ENCODE measurements at places on chromosomes 4 and X.

DNA sequence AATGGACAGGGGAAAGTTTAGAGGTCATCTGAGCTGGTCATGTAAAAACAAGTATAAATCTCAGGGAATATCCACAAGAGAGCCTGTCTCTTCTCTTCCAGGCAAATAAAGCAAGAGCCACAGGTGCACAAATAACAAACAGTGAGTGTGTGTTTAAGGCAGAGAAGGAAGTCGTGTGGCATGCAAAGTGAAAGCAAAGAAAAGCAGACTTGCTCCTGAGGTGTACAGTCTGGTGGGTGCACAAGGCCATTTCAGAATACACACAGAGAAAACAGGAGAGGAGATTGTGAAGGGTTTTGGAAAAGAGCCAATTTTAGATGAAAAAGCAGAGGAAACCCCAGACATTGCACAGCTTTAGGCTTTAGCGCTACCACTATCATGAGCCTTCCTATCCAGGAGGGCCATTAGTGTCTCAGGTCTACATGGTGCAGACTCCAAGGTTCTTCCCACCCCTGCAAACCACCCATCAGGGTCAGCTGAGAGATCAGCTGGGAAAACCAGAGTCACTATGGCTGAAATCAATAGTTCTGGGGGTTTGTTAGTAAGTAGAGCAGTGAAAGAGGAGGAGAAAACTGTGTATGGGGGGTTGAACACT, 355.8 kb downstream of the KLHL4 start:
- H3K4me1 ChIP-seq = no peaks in the 10 kb centered on the region
- H3K36me3 ChIP-seq = no peaks in the 10 kb centered on the region
- DNase-seq = no peak
- H3K27ac ChIP-seq = no peak overlapping the region
- H3K27me3 ChIP-seq = no peaks in the 10 kb centered on the region

- no peak for DNase-seq
- H3K4me3 ChIP-seq = no peak overlapping the region
Measured at GRCh38 chrX:30156880-30157560, 58.3 kb upstream of the MAGEB2 start.

GRCh38 chrX:47501226-47502074, 18.4 kb upstream of the ZNF41 start:
- H3K36me3 ChIP-seq = no peaks in the 10 kb centered on the region
- DNase-seq = no peak
- H3K27me3 ChIP-seq = no peaks in the 10 kb centered on the region
- no peak overlapping the region for H3K27ac ChIP-seq
- H3K4me1 ChIP-seq = peaks cover 10% of the 10 kb centered on the region

DNA sequence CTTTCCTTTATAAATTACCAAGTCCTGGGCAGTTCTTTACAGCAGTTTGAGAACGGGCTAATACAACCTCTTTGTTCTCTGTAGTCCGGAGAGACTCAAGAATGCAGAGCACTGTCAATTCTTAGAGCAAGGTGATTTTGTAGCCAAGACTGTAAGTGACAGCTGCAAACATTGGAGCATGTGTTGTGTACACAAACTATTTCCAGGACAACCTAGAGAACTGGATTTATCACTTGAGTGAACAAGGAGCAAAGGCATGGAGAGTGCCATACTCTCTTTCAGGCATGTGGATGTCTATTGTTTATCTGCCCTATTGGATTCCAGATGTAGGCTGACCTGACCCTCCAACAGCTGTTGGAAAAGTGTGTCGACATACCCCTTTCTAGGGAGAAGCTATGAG, 153.9 kb downstream of the SPANXN3 start:
- no peaks in the 10 kb centered on the region for H3K36me3 ChIP-seq
- no peaks in the 10 kb centered on the region for H3K4me1 ChIP-seq
- no peak overlapping the region for H3K27ac ChIP-seq
- H3K27me3 ChIP-seq = no peaks in the 10 kb centered on the region
- H3K4me3 ChIP-seq = no peak overlapping the region

- no peaks in the 10 kb centered on the region for H3K36me3 ChIP-seq
- peaks cover 28% of the 10 kb centered on the region for H3K4me1 ChIP-seq
- peak overlapping the region; percentile 70 for H3K4me3 ChIP-seq
- no peak for DNase-seq
Measured at GRCh38 chr4:82293304-82293703, 80.5 kb downstream of the HNRNPD start.

GRCh38 chr4:73869130-73870055, at the start of gene CXCL1:
Gene CXCL1 (plus strand): TSS chr4:73869393. CDS start chr4:73869471, 78 bp downstream.
- no peaks in the 10 kb centered on the region for H3K36me3 ChIP-seq
- DNase-seq = no peak
- H3K4me3 ChIP-seq = no peak within 1 kb of the TSS
- H3K27me3 ChIP-seq = peaks cover 23% of the 10 kb centered on the region

- H3K4me3 ChIP-seq = no peak overlapping the region
- no peak overlapping the region for H3K27ac ChIP-seq
- no peak for DNase-seq
- no peaks in the 10 kb centered on the region for H3K36me3 ChIP-seq
- H3K4me1 ChIP-seq = peaks cover 20% of the 10 kb centered on the region
- H3K27me3 ChIP-seq = no peaks in the 10 kb centered on the region
Measured at GRCh38 chr4:83585982-83586508, 50.1 kb downstream of the GPAT3 start.

- peak; percentile 13 for DNase-seq
- peaks cover 32% of the 10 kb centered on the region for H3K4me1 ChIP-seq
- no peak overlapping the region for H3K27ac ChIP-seq
Measured at GRCh38 chr4:1206299-1207156, 34.1 kb upstream of the SPON2 start.

DNA sequence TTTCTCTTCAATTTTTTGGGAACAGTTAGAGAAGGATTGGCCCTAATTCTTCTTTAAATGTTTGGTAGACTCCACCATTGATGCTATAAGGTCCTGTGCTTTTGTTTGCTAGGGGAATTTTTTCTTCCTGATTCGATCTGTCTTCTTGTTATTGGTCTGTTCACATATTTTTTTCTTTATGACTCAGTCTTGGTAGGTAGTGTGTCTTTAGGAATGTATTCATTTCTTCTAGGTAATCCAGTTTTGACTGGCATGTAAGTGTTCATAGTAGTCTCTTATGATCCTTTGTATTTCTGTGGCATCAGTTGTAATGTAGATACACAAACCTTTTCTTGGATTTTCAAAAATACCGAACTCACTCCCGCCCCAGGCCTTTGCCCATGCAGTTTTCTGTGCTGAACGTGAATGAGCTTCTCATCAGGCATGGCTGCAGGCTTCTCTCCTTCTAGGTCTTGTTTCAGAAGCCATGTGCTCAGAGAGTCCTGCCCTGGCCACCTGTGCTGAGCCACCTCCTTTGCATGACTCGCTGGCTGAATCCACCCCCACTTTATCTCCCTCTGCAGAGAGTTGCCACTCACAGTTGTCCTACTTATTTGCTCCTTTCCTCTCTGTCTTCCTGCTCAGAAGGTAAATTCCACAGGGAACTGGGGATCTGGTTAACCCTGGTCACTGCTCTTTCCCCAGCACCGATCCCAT, 67.0 kb downstream of the STK32B start:
- DNase-seq = no peak
- no peaks in the 10 kb centered on the region for H3K4me1 ChIP-seq
- no peak overlapping the region for H3K27ac ChIP-seq
- no peak overlapping the region for H3K4me3 ChIP-seq
- no peaks in the 10 kb centered on the region for H3K27me3 ChIP-seq
- H3K36me3 ChIP-seq = no peaks in the 10 kb centered on the region

- H3K4me1 ChIP-seq = peaks cover 6% of the 10 kb centered on the region
- no peaks in the 10 kb centered on the region for H3K36me3 ChIP-seq
- no peak overlapping the region for H3K4me3 ChIP-seq
- H3K27ac ChIP-seq = no peak overlapping the region
Measured at GRCh38 chr4:81984746-81985145, 389.0 kb downstream of the HNRNPD start.

DNA sequence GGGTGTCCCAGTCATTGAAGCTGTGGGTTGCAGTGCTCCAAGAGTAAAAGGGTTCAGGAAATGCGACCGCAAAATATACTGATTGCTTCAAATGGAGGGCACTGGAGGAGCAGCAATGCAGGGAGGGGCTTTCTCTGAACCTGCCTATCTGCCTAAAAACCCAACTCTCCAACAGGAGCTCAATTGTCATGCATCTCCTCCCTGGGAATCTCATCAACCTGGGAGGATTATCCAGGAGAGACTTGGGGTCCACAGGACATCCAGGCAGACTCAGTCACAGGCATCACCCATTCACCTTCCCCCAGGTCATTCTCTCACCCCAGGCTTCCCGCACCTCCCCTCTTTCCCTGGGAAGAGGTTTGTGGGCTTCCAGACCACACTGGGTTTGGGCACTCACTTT, 38.2 kb upstream of the TLR3 start:
- peaks cover 24% of the 10 kb centered on the region for H3K27me3 ChIP-seq
- no peak for DNase-seq
- no peak overlapping the region for H3K4me3 ChIP-seq

Measured in activated B cell treated with CpG ODN at 0.5 μM for 24 hours (primary cell).